ENCODE measurements at places on chromosomes 7 and 10.

DNA sequence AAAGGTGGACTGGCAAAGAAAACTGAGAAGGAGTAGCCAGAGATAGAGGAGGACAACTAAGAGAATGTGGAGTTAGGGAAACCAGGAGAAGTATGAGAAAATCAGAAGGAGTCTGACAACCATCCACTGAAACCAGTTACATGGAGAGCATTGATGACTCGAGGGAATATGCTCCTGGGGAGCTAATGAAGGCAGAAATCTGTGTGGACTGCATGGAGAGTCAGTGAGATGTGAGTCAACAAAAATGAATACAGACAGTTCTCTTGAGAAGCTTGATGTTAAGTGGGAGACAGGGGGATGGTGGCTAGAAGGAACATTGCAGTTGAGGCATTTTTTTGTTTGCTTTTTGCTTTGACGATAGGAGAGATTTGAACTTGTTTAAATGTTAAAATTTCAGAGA is 34.3 kb upstream of the ZNF32 start:
- no peak for DNase-seq

- no peak for DNase-seq
Measured at GRCh38 chr7:25669281-25669781, 441.0 kb upstream of the NPVF start.

GRCh38 chr7:112021379-112022044 is 184.7 kb downstream of the DOCK4 start:
- no peak for DNase-seq

DNA sequence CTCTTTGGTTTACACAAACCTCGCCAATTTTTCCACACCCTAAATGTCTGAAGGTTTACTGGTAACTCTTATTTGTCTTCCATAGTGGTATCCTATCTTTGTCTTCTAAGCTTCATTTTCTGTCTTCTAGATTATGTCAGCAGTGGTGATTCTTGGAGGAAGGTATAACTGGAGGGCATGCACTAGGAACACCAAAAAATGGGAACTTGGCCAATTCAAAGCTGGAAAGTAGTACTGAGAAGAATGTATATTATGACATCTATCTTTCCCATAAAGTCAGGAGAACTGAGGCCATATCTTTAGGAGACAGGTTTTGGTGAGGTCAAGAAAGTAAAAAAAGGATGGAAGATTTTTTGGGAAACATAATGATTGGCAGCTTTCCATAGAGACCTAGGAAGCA is 113.3 kb downstream of the CPEB3 start:
- DNase-seq, result no peak

DNA sequence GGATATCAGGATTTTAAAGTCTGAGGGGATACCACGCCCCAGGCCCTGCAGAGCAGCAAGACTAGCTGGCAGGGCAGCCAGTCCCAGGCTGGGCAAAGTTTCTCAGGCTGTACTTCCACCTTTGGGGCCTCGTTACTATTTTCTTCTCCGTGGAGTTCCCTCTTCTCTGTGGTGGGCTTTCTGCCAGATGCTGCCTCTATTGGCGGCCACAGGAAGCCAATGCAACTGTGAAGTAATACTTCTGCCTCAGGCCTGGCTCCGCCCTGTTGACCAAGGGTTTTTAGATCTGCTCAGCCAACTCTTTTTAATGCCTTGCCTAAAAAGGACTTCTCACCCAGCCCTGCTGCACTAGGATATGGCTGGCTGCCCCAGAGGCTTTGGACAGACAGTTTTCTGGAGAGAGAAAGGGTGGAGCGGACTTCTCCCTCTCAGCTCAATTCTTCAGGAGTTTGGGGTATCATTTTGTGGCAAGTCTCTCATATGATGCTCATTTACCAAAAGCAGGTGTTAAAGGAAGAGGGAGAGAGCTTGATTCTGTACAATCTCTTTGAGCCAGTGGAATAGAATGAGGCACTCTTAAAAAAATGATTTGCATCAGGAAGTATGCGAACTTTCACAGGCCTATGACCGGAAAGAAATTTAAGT is 67.4 kb downstream of the HHEX start:
- DNase-seq, result no peak

DNA sequence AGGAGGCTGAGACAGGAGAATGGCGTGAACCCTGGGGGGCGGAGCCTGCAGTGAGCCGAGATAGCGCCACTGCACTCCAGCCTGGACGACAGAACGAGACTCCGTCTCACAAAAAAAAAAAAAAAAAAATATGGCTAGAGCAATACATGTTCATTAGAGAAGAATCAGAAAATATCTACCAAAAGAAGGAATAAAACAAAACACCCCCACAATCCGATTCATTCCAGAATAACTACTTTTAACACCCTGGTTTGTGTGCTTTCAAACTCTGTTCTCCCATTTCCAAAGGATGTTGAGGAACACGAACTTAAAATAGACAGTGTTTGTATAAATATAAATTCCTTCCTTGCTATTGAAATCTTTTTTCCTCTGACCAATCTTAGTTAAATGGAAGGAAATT is 6.5 kb downstream of the PDSS1 start:
- no peak for DNase-seq

- DNase-seq, result no peak
Measured at GRCh38 chr10:99389729-99390480, 40.5 kb downstream of the GOT1 start.

DNA sequence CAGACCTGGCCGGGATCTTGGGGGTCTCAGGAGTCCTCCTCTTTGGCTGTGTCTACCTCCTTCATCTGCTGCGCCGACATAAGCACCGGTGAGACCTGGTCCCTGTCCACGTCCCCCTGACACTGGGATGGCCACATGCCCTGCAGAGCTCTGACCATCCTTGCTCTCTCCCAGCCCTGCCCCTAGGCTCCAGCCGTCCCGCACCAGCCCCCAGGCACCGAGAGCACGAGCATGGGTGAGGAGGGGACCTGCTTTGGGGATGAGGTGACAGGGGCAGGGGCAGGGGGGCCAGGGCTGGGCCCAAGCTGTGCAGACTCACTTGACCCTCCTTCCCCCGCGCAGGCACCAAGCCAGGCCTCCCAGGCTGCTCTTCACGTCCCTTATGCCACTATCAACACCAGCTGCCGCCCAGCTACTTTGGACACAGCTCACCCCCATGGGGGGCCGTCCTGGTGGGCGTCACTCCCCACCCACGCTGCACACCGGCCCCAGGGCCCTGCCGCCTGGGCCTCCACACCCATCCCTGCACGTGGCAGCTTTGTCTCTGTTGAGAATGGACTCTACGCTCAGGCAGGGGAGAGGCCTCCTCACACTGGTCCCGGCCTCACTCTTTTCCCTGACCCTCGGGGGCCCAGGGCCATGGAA is 959 bp downstream of the PVRIG start:
- no peak for DNase-seq

- DNase-seq, result no peak
Measured at GRCh38 chr10:104515678-104516199, 125.4 kb upstream of the SORCS3 start.

DNA sequence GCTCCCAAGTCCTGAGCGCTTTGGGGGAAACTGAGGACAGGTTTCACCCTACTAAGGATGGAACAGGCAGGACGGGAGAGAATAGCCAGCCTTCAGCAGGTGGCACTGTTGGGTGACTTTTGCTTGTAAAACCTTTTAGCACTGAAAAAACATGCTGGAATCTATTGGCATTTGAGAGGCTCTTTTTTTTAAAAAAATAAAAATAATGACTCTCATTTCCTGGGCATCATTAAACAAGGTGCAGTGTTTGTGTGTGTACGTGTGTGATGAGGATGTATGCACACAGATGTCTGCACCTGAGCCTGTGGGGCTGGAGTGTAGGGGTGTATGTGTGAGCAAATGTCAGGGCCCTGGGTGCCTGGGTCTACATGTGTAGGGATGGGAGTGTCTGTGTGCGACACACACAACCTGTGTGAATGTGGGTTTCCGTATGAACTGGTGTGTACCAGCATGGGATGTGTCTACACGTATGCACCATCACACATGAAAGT is 177.9 kb downstream of the RPS24 start:
- no peak for DNase-seq

GRCh38 chr7:138980563-138981291 is 462 bp downstream of the KIAA1549 start:
- no peak for DNase-seq

- DNase-seq, result no peak
Measured at GRCh38 chr7:47621347-47621746, 39.4 kb upstream of the TNS3 start.

DNA sequence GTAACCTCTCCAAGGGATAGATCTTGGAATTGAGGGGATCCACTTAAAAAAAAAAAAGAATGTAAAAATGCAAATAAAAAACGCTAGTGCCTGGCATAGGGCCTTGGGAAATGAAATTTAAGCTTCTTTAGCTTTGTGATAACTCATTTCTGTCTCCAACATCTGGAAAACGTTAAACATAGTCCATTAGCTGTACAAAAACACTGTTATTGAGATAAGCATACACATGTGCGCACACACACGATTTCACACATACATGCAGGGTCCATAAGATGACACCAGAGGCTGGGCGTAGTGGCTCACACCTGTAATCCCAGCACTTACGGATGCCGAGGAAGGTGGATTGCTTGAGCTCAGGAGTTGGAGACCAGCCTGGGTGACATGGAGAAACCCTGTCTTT is 13.7 kb upstream of the CUL2 start:
- no peak for DNase-seq

DNA sequence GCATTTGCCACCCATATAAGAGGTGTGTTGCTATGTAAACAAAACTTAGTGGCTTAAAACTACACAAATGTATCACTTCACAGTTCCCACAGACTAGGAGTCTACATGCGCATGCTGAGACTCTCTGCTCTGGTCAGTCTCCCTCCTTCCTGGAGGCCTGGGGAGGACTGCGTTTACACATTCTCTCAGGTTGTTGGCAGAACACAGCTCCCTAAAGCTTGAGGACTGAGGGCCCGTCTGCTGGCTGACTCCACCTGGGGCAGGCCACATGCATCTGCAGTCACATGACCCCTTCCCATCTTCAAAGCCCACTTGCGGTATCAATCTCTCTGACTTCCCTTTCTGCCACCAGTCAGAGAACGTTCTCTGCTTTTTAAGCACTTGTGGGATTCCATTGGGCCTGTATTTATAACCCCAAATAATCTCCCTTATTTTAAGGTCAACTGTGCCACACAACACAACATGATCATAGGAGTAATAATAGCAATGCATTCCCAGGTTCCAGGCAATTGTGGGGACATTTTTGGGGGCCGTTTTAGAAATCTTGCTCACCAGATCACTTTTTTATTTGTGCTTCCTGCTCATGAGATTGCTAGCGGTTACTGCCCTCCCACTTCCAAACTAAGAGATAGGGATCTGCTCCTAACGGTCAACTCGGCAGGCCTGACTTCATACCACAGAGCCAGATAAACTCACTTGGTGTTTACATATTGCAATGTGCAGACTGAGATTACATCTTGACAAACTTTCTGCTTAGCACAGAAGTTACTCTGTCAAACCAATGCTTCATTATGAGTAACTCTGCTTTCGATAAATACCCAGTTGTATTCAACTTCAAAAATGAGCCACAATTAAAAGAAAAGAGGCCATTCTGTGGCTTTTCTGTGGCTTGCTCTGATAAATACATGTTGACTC is 96.3 kb downstream of the ALOX5 start:
- DNase-seq, result peak; percentile 18

GRCh38 chr7:22597844-22598243 is 97.9 kb upstream of the STEAP1B start:
- DNase-seq, result no peak

DNA sequence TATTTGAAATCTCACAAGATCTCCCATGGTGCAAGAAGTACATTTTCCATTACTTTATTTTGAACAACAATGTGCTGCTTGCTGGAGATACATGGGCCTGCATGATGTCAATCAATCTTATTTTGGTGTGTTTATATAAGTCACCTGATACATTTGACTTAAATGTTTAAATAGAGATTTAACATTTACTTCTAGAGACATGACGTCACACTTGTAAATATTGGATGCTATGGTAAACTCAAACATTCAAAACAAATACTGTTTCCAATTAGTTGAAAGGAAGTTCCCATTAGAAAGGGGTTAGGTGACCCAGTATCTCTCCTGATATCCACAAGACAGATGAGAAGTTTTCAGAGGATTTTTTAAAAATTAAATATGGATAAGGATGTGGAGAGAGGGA is 214.5 kb downstream of the NSUN6 start:
- DNase-seq, result no peak

- no peak for DNase-seq
Measured at GRCh38 chr7:149196151-149196704, 882 bp downstream of the ZNF282 start.

DNA sequence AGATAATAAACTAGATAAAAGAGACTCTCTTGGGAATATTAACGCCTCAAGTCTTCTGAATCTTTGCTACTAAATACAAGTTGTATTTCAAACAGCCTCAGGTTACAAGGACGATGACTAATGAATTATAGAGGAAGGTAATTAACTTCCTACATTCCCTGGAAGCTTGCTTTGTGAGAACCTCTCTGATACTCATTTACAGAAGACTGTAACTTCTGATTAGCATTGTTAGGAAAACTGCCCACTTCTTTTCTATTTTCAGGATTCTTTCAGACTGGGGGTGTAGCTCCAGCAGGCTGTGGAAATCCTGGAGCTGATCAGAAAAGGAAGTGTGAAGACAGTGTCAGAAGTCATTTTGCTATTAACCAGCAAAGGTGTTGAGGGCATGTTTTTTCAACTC is 316.7 kb upstream of the NPSR1 start:
- no peak for DNase-seq

DNA sequence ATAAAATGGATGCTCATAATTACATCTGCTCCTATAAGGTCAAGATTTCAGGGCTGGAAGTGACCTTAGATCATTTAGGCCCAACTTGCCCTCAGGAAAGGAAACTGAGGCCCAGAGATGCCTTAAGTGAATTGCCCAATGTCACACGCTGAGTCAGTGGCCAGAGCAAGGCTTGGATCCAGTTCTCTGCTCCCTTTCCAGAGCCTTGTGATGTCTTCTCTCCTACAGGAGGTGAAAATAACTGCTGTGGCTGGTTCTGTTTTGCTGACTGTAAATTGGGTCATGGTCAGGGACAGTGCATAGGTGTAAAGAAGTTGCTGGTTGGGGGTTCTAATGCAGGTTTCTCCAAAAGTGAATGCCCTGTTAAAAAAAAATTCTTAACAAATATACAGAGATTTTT is 91.3 kb downstream of the TCF7L2 start:
- no peak for DNase-seq

- no peak for DNase-seq
Measured at GRCh38 chr10:125057158-125058001, 103.0 kb downstream of the CTBP2 start.

DNA sequence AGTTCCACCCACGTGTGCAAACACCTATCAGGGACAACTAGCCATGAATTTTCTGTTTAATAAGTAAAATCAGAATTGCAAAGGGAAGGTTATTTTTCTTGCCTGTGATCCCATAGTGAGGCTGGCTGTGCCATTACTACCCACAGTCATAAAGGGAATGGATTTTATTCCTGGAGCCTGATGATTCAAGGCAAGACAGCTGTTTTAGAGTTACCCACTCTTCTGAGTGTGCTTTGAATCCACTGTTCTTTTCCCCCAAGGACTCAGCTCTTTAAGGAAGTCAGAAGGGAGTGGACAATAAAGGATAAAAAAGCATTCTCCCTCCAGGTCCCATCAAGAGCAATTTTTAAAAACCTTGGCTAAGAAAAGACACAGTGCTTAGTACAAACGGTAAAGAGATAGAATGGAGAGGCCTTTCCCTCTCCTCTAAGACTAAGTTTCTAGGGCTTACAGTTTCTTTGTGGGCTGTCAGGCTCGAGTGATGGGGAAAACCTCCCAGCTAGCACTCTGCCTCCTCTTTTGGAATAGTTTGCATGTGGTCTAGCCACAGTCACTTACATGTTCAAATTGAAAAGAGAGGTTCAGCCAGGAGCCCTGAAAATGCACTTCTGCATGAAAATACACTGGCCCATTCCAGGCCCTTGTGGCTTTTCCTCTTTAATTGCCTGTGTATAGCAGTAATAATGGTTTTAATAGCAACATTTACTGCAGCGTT is 5.1 kb upstream of the LRRC4 start:
- DNase-seq, result no peak

- no peak for DNase-seq
Measured at GRCh38 chr10:1394155-1394912, 338.1 kb downstream of the WDR37 start.

Data from stimulated activated CD4-positive, alpha-beta T cell treated with anti-CD3 and anti-CD28 coated beads, Interleukin-15, amount 100 ng/mL, for 1 hour (primary cell).